ENCODE measurements at places on chromosomes 2 and 18. TPM values are rescaled to one million over a fixed set of nuclear protein-coding genes. Genes with fewer than 3 reads are reported as not detected.

GRCh38 chr2:74086021-74086420 is 61.7 kb downstream of the BOLA3 start:
- DNase-seq, result no peak

DNA sequence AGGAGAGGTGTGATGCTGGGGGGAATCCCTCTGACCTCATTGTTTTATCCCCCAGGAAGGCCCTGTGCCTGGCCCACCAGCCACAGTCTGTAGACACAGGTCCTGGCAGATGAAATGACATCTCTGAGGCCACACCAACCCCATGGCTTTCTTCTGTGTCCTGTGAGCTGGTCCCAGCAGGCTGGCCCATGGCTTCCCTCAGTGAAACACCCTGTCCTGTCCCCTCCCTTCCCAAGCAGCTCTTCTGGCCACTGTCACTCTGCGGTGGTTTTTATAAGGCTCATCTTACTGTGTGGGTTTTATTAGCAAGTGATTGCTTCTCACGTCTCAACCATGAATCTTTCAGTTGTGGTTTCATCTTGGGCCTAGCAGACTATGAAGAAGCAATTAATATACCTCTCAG is 102.8 kb upstream of the STPG4 start:
- no peak for DNase-seq

DNA sequence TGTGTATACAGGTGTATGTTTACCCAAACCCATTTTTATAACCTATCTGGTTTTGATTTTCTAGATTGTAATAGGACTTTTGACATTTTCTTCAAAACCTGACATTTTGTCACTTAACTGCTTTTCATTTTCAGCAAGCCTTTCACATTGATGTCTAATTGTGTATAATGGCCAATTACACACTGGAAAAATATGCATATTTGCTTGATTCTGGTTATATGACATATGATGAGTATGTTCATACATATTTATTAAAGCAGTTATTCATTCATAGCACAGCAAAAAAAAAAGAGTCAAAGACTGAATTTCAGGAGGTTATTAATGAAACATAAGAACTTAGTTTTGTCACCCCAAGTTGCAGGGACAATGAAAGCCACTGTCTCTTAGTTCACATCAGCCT is 307.7 kb upstream of the TNP1 start:
- DNase-seq, result no peak

DNA sequence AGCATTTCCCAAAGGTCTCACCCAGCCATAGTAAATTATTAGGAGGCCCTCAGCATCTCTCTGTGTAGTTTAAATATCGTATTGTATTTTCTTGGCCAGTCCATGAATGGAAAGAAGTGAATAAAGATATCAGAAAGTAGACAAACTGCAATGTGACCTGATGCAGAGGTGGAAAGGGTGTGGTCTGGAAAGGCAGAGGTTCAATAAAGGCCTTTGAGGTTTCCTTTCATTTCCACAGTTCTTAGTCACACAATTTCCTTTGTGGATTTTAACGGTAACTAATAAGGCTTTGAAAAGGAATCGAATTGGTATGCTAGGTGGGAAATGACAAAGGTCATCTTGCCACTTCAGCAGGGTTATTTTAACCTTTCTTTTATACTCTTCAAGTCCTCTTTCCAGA is 20.1 kb upstream of the WIPF1 start:
- DNase-seq, result no peak

CCDC141 gene
- total RNA-seq, result not detected

PDE11A gene
- 0.25 TPM for total RNA-seq

SERPINB13 gene
- not detected for total RNA-seq

All from MG63 (cell line).